ENCODE measurements at places on chromosomes 6 and 20.

- no peak for DNase-seq
Measured at GRCh38 chr20:16844406-16844805, 96.2 kb downstream of the OTOR start.

DNA sequence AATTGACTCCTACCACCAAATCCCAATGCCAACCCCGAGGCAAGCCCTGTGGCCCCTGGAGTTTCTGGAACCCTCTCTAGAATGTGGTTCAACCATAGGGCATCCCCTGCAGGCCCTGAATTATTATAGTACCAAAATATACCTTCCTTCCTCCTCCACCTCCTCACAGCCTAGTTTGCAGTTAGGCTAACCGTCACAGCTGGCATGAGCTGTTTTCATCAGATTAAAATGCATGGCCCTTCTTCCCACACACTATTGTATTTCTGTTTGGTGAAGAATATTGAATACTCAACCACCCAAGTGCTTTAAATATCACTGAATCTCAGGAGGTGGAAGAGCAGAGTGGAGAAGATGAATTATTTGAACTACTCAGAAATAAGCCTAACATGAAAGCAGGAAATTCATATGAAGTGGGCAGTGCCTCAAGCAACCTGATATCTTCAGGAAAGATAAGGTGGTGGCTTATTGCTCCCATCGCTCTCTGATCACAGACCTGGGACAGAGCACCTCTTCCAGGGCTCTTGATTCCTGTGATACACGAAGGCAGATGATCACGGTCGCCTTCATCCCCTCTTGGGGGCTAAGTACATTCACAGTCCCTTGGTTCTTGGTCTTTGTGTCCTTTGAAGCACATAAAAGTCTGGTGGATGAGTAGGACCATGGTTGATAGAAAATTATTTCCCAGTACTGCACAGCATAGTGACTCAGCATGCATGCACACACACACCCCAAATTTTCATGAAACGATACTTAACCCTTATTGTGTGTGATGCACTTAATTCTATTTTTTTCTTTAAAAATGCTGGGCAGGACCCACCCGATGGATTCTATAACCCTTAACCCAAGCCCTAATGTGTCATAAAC, 90.9 kb downstream of the PSMG4 start:
- DNase-seq = no peak

GRCh38 chr20:40322941-40323340, 366.1 kb downstream of the MAFB start:
- no peak for DNase-seq

GRCh38 chr6:79249136-79249535, 14.7 kb upstream of the HMGN3 start:
- DNase-seq = no peak

GRCh38 chr6:45611491-45611890, 233.8 kb upstream of the SUPT3H start:
- no peak for DNase-seq

GRCh38 chr6:165854863-165855593, 192.0 kb upstream of the PDE10A start:
- DNase-seq = no peak

DNA sequence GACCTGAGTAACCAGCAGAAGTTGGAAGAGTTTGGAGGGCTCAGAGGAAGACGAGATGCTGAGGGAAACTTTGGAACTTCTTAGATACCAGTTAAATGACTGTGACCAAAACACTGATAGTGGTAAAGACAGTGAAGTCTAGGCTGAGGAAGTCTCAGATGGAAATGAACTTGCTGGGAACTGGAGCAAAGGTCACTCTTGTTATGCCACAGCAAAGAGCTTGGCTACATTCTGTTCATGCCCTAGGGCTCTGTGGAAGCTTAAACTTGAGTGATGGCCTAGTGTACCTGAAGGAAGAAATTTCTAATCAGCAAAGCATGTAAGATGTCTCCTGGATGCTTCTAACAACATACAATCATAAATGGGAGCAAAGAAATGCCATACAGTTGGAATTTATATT, 24.7 kb downstream of the WDR27 start:
- no peak for DNase-seq

- DNase-seq = no peak
Measured at GRCh38 chr20:63433351-63433750, 39.1 kb downstream of the KCNQ2 start.

GRCh38 chr20:33709398-33709797, 10.7 kb downstream of the PXMP4 start:
- peak; percentile 44 for DNase-seq

- DNase-seq = no peak
Measured at GRCh38 chr6:79203753-79204253, 30.7 kb downstream of the HMGN3 start.
